ENCODE measurements at places on chromosomes 6 and 20. TPM values are rescaled to one million over a fixed set of nuclear protein-coding genes. Genes with fewer than 3 reads are reported as not detected.

GRCh38 chr6:109511832-109512231 is 28.8 kb upstream of the ZBTB24 start:
- DNase-seq = no peak

DNA sequence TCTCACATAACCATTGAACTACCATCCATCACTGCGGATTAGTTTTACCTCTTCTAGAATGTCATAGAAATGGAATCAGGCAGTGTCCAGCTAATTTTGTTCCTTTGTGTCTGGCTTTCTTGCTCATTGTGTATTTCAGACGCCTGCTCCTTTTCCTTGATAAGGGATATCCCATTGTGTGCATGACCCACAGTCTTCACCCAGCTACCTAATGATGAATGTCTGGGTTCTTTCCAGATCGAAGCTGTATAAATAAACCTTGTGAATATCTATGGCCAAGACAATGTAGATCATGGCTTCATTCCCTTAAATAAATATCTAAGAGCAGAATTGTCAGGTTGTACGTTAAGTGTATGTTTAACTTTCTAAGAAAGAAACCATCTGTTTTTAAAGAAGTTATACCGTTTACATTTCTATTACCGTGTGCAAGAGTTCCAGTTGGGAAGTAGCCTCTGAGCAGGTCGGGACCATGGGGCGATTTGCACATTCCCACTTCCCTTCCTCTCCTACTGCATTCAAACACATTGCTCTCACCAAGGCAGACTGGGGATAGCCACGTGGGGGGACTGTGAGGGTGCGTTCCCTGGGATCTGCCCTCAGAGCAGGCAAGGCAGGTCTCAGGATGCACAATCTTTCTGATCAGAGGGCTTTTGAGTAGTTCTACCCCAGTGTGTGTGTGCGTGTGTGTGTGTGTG is 13.1 kb downstream of the CD93 start:
- no peak for DNase-seq

SSTR4 gene
- not detected for total RNA-seq

MAP3K5 gene
- 35.2 TPM for total RNA-seq

SNX5 gene
- 64.1 TPM for total RNA-seq

- no peak for DNase-seq
These were observed 31.0 kb upstream of the GSTA5 start for GRCh38 chr6:52871621-52872020.

- DNase-seq = no peak
These were observed 34.2 kb downstream of the LRFN2 start for GRCh38 chr6:40552941-40553340.

DNA sequence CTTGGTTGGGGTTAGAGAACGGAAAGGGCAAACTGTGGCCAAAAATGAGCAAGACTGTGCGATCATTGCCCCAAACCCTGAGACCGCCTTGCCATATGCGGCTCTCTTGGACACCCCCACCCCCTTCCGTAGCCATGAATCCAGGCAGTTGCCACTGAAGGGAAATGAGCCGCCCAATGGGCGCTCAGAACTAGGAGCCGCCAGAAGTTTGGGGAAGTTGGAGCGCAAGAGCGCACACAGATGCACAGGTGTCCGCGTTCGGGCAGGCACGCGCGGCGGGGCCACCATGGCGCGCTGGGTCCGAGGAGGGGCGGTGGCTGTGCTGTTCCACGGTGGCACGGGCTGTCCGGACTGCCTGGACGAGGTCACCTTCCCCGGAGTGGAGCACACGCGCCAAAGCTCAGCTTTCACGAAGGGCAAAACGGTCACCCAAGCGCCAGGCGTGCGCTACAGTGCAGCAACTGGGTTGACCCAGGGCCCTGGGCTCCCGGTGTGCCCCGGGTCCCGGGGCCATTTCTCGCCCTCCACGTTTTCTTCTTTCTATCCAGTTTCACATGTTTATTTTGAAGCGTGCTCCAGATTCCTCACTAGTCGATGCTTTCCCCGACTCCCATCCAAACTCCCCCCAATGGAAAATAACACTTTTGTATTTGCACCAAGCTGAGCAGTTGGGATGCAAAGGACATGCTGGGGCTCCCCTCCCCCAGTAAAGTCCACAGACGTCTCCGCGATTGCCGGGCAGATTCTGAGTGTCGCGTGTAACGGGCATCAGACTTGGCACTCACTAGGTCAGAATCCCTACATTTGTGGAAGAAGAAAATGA is 906 bp upstream of the PDE10A start:
- DNase-seq = no peak

SLC17A4 gene
- total RNA-seq = not detected

DNA sequence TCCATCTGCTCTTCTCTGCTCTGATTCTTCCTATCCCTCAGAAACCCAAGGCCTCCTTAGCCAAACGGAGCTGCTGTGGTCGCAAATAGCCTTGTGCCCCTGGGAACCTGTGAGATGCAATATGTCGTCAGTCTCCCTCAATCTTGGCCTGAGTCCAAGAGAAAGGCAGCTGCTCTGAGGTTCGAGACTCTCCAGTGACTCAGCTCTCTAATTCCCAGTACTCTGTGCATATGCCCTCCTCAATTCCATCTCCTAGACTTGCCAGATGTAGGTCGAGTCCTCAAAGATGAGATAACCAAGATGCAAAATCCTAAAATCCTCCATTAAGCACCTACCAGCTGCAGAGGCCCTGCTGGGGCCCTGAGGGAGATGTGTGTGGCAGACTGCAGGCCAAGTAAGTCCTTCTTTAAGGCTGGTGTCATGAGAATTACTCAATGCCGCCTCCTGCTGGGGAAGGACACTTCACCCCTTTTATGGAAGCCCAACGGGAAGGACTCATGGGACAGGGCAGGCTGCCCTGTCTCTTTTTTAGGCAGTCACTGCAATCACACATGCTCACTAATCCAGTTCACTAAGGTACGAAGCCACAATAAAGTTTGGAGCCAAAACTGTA is 28.5 kb downstream of the C6orf15 start:
- DNase-seq = no peak

SLC17A3 gene
- not detected for total RNA-seq

- no peak for DNase-seq
These were observed 39.7 kb upstream of the FYN start for GRCh38 chr6:111912904-111913303.

GRCh38 chr6:15921243-15921642 is 207.6 kb upstream of the MYLIP start:
- DNase-seq = no peak

- no peak for DNase-seq
These were observed 1.4 kb upstream of the CDKAL1 start for GRCh38 chr6:20532881-20533280.

DNA sequence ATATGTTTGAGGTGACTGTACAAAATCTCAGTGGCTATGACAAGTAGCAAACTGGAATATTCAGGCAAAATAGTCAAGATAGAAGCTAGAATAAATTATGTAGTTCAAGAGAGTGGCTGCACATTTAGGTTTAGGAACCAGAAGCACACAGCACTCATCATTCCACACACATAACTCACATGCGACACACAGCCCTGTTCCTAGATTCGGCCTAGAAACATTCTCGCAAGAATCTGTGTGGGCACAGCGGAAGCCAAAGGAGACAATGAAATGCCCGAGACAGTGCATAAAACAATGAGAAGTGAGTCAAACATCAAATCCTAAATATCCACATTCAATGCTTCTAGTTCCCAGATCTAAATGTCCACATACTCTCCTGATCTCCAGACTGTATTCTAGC is 9.5 kb upstream of the SUPT3H start:
- DNase-seq = no peak
